ENCODE measurements at places on chromosomes 2 and 18. TPM values are rescaled to one million over a fixed set of nuclear protein-coding genes. Genes with fewer than 3 reads are reported as not detected.

- no peaks in the 10 kb centered on the region for H3K4me1 ChIP-seq
- H3K27ac ChIP-seq, result no peak overlapping the region
- H3K4me3 ChIP-seq, result no peak overlapping the region
Measured at GRCh38 chr18:77220726-77221125, 28.9 kb upstream of the GALR1 start.

- H3K27ac ChIP-seq, result peak overlapping the region; percentile 42
- no peak overlapping the region for H3K4me3 ChIP-seq
- H3K4me1 ChIP-seq, result peaks cover 25% of the 10 kb centered on the region
- no peak for DNase-seq
- no peaks in the 10 kb centered on the region for H3K36me3 ChIP-seq
- H3K27me3 ChIP-seq, result peaks cover 28% of the 10 kb centered on the region
Measured at GRCh38 chr2:95029898-95030341, 4.4 kb downstream of the MAL start.

- H3K36me3 ChIP-seq, result no peaks in the 10 kb centered on the region
- peak overlapping the region; percentile 18 for H3K4me3 ChIP-seq
- H3K27me3 ChIP-seq, result no peaks in the 10 kb centered on the region
- DNase-seq, result peak; percentile 84
Measured at GRCh38 chr2:96470636-96471035, 34.5 kb downstream of the NEURL3 start.

GRCh38 chr2:23850564-23851256, 76.2 kb downstream of the ATAD2B start:
- DNase-seq, result no peak
- H3K36me3 ChIP-seq, result no peaks in the 10 kb centered on the region
- H3K4me3 ChIP-seq, result no peak overlapping the region
- no peak overlapping the region for H3K27ac ChIP-seq
- H3K4me1 ChIP-seq, result no peaks in the 10 kb centered on the region

DNA sequence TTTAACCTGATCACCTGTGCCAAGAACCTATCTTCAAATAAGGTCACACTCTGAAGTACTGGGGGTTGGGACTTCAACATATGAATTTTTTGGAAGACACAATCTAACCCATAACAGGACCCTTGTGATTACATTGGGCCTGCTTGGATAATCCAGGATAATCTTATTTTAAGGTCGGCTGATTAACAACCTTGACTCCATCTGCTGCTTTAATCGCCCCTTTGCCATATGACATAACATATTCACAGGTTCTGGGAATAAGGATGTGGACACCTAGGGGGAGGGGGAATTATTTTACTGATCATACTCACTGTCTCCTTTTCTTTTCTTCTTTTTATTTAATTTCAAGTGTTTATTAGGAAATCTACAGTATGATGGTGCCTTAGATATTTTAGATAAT, 34.8 kb downstream of the CDH20 start:
- no peaks in the 10 kb centered on the region for H3K4me1 ChIP-seq
- H3K27ac ChIP-seq, result no peak overlapping the region
- no peak overlapping the region for H3K4me3 ChIP-seq
- H3K27me3 ChIP-seq, result no peaks in the 10 kb centered on the region
- no peaks in the 10 kb centered on the region for H3K36me3 ChIP-seq
- DNase-seq, result no peak

DNA sequence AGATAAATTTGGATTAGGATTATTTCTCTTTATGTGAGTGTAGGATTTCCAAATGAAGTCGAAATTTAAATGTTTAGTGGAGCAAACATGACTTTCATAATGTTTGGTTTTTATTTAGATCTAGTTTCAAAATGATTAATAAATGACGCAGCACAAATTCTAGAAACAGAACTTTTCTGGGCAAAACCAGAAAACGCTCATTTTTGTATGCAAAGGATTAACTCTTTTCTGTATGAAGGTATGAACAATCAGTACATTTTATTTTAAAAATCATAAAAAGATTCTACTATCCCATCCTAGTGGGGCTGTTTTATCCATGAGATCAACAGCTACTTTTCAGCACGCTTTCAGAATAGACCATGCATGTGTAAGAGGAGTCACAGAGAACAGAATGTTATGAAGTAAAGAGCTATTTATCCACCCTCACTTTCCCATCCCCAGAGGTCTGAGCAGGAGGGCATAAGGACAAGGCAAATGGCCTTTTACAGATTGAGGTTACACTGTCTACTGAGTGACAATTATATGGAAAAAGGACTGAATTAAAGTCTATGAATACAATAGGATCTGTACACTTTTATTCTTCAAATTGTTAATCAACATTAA, 270.8 kb downstream of the ZEB2 start:
- no peaks in the 10 kb centered on the region for H3K4me1 ChIP-seq
- no peak overlapping the region for H3K4me3 ChIP-seq
- H3K27ac ChIP-seq, result no peak overlapping the region
- H3K36me3 ChIP-seq, result no peaks in the 10 kb centered on the region
- H3K27me3 ChIP-seq, result no peaks in the 10 kb centered on the region

DNA sequence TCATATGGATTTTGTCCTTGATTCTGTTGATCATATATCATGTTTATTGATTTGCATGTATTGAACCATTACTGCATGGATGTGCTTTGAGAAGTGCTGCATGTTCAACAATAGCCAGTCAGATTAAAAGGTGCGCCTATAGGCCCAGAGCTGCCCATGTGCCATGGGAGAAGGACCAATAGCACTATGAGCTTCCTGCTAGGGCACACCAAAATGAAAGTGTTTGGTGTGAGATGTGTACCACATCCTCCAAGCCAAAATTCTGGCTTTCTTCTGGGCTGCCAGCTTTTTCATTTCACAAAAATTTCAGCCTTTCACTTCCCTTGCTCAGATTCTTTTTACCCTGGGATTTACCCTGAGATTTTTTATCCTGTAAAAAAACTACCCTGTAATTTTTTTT, 34.8 kb upstream of the MMADHC start:
- H3K4me3 ChIP-seq, result no peak overlapping the region
- no peaks in the 10 kb centered on the region for H3K27me3 ChIP-seq
- H3K4me1 ChIP-seq, result no peaks in the 10 kb centered on the region
- H3K27ac ChIP-seq, result no peak overlapping the region

PLA2R1 gene
- 5.8 TPM for total RNA-seq

DNA sequence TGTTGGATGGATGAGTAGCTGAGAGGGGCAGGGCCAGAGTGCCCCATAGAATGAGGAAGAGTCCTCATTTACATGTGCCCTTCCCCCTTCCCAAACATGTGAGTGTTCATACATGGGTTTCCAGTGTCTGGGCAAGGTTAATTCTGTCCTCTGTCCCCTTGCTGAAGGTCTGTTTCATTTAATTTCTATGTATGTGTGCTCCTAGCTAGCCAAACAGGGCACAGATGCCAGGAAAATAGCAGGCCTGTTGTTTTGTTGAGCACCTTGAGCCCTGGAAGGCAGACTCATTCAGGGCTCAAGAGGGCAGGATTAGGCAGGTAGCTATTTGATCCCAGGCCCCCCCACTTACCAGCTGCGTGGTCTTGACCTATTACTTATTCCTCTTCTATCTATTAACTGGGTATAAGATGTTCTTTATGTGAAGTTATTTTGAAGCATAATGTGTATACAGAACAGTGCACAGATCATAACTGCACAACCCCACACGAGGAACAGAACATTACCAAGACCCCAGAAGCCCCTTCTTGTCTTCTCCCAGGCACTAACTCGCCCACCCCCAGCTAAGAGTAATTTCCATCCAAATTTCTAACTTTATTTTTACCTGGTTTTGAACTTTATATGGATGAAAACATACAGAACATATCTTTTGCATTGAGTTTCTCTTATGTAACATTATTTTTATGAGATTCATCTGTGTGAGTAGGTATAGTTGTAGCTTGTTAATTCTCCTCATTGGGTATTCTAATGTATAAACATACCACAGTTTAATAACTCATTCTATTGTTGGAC, 164.3 kb downstream of the RPIA start:
- no peak for DNase-seq
- no peaks in the 10 kb centered on the region for H3K36me3 ChIP-seq
- peaks cover 17% of the 10 kb centered on the region for H3K27me3 ChIP-seq
- H3K27ac ChIP-seq, result no peak overlapping the region

DNA sequence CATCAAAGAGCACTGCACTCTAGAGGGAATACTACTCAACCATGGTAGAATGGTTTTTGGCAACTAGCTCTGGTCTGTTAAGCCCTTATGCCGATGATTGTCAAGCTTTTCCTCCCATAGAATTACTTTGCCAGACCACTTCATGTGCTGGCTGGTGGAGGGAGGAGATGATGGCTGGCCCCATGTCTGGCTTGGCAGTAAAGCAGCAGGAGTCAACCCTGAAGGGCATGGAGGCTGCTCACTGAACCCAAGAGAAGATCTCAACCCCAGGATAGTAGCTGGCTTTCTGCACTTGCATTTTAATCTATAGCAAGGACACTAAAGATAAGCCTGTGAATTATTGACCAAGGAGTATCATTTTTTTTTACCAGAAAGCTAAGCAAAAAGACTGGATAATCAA, 309.9 kb downstream of the PIEZO2 start:
- no peaks in the 10 kb centered on the region for H3K36me3 ChIP-seq
- H3K4me3 ChIP-seq, result no peak overlapping the region
- H3K27ac ChIP-seq, result no peak overlapping the region
- no peaks in the 10 kb centered on the region for H3K4me1 ChIP-seq

GRCh38 chr2:28681606-28682005, 70.0 kb upstream of the PPP1CB start:
- H3K27me3 ChIP-seq, result no peaks in the 10 kb centered on the region
- no peak overlapping the region for H3K4me3 ChIP-seq
- H3K4me1 ChIP-seq, result peaks cover 30% of the 10 kb centered on the region

HMSD gene
- 11.9 TPM for total RNA-seq

GRCh38 chr18:75053028-75053629, 155.8 kb downstream of the PTGR3 start:
- H3K36me3 ChIP-seq, result no peaks in the 10 kb centered on the region
- H3K4me3 ChIP-seq, result no peak overlapping the region
- no peaks in the 10 kb centered on the region for H3K27me3 ChIP-seq
- no peak overlapping the region for H3K27ac ChIP-seq

Measured in Calu3 (cell line).